T-helper 17 cell (primary cell): ENCODE measurements at places on chromosomes 2 and 18. TPM values are rescaled to one million over a fixed set of nuclear protein-coding genes. Genes with fewer than 3 reads are reported as not detected.
A peak's percentile ranks its signal among the peaks of the same experiment; 100 is the strongest.

Gene CCDC141
- 22.8 TPM for total RNA-seq

GRCh38 chr2:73593680-73594079 is 48.5 kb downstream of the NAT8 start:
- no peak for DNase-seq

GRCh38 chr2:37843556-37843955 is 81.5 kb upstream of the RMDN2 start:
- no peak for DNase-seq

Gene CIB4
- total RNA-seq: not detected

- DNase-seq: peak; percentile 33
Observed at GRCh38 chr18:2963048-2963447, 49.9 kb downstream of the LPIN2 start.

DNA sequence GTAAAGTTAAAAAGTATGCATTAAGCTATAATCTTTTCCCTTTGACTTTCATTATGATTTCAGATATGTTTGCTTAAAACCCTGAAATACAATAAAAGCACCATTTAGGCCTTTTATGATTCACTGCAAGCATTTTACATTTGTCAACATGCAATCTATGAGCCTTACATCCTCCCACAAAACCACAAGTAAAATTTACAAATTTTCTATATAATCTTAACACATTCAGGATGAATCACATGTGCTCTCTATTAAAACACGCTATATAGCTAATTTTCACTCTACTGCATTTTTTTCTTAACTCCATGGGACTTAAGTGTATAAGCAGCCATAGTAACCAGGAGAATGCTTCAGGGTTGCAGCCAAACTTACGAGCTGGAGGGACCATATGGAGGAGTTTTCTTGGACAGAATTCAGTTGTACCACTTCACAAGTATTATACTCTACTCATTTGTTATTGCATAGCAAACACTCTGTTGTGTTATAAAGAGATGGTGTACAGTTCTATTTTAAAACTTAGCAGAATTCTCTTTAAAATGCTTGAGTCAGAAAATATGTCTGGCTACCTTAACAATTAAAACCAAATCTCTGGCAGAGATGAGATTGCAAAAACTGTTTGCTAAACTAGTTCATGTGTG is 293.2 kb downstream of the ALK start:
- no peak for DNase-seq

Gene PDE1A
- total RNA-seq: not detected

Gene G6PC2
- not detected for total RNA-seq

Gene RNF125
- total RNA-seq: 50.6 TPM

DNA sequence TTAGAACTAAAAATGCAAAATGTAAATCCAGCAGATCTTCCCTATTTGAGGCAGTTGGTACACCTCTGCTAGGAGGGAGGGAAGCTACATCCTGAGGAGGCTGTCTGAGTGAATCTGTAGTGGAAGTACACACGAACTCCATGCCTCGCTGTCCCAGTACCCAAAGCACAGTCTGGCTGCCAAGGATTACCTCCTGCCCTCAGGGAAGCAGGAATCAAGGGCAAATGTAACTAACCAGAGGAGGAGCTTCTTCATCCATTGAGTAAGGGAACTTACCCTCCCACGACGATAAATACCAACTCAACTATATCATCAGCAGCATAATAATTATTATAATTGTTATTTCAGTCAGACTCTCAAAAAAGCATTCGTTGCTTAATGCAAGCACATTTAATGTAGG is 2.1 kb downstream of the DHRS9 start:
- no peak for DNase-seq

DNA sequence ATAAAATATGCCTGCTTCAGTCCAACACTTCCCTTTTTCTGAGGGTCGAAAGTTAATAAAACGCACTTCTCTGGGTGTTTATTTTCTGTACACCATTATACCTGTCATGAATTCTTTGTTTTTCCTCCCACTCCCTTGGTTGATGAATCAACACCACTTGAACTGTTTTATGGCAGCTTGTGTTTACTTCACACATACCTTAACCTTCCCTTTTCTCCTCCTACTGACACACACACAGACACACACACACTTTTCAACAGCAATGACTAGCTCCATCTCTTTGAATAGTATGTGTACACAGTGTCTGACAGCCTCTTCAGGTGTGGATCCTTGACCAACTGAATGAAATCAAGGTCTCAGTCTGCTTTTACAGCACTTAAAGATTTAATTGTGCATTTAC is 91.3 kb downstream of the SATB2 start:
- no peak for DNase-seq

Gene IL1F10
- total RNA-seq: not detected

DNA sequence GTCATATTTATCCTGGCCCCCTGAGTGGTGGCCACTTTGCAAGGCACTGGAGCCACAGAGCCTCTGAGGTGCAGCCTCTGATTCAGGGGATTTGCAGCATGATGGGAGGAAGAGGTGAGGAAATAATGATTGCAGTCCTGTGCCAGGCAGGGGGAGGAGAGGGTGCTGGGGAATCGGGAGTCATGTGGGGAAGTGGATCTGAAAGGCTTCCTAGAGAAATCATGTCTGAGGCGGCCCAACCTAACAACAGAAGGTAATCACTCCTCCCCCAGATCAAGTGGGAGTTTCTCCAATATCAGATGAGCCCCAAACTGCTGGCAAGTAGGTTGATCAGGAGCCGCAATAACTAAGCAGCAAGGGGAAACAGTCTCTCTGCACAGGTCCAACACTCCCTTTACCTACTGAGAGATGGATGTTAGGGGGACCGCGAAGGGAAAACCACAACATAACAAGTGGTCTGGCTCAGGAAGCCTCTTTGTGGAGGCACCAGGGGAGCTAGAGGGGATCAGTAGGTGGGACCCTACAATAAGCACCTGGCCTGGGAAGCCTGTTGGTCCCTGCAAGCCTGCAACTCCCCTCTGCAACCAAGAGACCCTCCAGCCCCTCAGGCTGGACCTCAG is 71.8 kb upstream of the NPAS2 start:
- DNase-seq: no peak

DNA sequence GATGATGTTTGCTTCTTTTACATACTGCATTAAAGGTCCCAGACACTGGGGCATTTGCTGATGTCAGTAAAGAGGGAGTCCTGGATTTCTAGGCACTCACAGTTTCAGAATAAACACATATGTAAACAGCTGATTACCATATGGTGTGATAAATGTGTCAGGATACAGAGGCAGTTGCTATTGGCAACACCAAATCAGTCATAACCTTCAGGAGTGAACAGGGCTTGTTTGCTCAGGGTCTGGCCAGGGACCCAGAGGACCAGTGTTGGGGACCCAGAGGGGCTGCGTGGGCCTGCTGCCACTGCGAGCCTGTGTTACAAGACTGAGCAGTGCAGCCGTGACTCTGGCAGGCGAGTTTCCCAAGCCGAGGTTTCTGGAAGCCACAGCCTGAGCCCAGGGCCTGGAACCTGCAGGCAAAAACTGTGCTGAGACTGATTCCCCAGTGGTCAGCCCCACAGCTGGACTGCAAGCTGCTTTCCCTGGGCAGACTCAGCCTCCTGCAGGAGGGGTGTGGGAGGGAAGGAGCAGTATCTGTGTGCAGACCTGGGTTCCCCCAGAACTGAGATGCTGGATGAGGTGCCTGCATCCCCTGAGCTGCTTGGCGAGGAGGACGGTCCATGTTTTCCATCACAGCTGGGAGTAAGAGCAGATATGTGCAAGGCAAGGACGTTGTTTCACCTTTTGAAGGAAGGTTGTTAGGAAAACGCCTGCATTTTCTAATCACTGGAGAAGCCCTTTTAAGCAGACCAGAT is 23.6 kb downstream of the ASAP2 start:
- DNase-seq: no peak

DNA sequence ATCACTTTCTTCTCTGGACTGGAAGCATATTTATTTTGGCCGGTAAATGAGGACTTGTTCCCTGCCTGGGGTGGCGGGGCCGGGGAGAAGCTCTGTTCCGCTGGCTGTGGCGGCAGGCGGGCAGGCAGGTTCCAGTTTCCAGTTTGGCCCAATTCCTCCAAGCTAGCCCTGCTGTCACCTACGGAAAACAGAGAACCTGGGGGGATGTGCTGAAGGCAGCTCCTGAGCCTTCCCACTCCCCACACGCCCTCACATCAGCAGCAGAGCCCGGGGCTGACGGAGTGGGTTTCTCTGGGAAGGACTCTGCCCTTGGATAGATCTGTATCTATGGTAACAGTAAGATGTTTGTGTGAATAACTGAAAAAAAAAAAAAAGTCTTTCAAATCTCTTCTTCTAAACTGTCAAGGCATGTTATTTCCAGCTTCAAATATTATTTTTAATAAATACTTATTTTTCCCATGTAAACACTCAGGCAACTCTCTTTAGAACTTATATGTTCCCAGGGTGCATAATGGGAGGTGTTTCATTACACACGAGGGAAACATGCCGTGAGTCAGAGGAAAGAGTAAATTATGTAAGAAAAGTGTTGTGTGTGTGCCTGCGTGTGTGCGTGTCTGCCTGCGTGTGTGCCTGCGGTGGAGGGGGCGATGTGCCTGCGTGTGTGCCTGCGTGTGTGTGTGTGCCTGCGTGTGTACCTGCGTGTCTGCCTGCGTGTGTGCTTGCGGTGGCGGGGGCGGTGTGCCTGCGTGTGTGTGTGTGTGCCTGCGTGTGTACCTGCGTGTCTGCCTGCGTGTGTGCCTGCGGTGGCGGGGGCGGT is 116.1 kb upstream of the ZNF516 start:
- no peak for DNase-seq

GRCh38 chr2:98857001-98857400 is 79.0 kb downstream of the CRACDL start:
- no peak for DNase-seq

DNA sequence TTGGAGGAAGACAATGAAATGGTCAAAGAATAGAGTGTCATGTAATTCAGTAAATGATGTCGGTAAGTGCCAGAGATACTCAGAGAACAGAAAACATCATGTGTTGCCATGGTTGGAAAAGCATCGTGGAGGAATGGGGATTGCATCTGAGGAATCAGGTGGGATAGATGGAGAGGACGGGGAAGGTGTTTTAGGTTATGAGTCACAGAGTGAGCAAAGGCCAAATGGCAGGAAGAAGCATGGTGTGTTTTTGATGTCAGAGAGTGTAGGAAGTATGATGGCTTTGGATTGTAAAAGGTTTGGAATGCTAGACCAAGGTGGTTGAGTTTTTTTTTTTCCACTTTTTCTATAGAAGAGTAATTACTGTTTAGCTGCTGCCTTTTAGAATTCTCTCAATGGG is 27.5 kb upstream of the CD28 start:
- no peak for DNase-seq

DNA sequence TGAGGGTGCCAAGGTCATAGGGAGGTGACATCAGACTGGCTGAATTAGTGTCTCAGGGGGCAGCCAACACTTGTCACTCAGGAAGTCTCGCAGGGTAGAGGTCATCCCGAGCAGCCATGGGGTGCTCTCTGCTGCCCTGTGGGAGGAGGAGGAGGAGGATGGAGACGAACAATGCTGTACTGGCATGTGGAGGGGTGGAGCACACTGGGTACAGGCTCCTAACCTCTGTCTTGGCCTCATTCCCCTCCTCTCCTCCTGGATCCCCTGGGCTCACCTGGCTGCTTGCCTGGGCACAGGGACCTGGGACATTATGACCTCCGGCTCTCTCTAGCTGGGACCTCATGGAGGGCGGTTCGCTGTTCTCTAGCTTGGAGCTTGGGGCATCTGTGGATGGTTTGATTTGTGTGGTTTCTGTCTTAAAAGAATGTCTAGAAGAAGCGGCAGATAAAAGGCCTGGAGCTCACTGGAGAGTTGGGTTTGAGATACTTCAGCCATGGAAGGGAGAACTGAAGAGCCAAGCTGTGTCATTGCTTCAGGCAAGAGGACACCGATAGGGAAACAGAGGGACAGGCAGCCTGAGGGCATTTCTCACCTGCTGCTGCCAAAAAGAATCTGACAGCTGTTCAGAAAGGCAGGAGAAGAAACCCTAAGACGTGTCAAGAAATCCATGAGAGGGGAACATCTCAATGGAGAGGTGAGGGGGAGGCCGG is 133.1 kb downstream of the SEPTIN10 start:
- DNase-seq: no peak

Gene GALM
- 18.5 TPM for total RNA-seq

Gene SOX11
- total RNA-seq: not detected

- DNase-seq: no peak
Observed at GRCh38 chr2:218060950-218061660, 7.9 kb upstream of the RUFY4 start.

GRCh38 chr2:241237949-241238371 is 49.5 kb downstream of the ANO7 start:
- no peak for DNase-seq

DNA sequence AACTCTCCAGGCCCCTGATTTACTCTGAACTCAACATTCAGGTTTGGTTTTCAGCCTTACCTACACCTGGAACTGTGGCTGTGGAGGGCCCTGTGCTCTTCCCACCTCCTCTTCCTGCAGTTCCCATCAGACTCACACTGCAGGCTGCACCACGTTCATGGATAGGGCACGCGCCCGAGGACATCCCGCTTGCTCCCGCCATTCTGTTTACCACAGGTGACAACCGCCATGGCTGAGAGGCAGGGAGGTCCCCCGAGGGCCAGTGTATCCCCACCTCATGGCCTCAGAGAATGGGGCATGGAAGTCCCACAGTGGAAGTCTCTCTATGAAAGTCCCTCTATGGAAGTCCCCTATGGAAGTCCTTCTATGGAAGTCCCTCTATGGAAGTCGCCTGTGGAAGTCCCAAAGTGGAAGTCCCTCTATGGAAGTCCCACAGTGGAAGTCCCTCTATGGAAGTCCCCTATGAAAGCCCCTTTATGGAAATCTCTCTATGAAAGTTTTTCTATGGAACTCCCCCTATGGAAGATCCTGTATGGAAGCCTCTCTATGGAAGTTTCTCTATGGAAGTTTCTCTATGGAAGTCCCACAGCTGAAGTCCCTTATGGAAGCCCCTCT is 358.4 kb upstream of the SALL3 start:
- DNase-seq: no peak

- DNase-seq: no peak
Observed at GRCh38 chr2:187552828-187553681, 1.2 kb downstream of the TFPI start.

Gene BOLL
- not detected for total RNA-seq

Gene TSPYL6
- total RNA-seq: not detected

GRCh38 chr2:152335016-152335725 is at the start of gene FMNL2:
FMNL2 (plus strand) TSS chr2:152335174.
- DNase-seq: no peak

Gene CTAGE1
- not detected for total RNA-seq

Gene C1QL2
- total RNA-seq: not detected

Gene VWA3B
- total RNA-seq: not detected

- peak; percentile 6 for DNase-seq
Observed at GRCh38 chr2:241797441-241798080, 11.4 kb upstream of the NEU4 start.

Gene GAL3ST2
- total RNA-seq: 2.4 TPM

- DNase-seq: no peak
Observed at GRCh38 chr2:23380562-23381065, 4.4 kb upstream of the KLHL29 start.
